MV-4-11 (cell line): ENCODE measurements at places on chromosomes 7 and 10.

DNA sequence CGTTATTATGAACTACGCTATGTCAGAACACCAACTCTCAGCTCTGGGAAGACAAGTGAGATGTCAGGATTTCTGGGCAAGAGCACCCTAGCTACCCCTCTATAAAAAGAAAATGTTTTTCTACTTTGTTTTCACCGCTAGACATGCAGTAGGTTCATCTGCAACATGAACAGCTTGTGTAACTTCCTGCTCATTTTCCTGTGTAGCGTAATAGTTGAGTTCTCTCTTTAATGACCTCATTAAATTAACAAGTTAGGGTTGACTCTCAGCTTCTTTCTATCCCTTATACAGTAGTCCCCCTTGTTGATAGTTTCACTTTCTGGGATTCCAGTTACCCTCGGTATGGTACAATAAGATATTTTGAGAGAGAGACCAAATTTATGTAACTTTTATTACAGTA lies 329.4 kb upstream of the ZNF32 start:
- no peak for DNase-seq

DNA sequence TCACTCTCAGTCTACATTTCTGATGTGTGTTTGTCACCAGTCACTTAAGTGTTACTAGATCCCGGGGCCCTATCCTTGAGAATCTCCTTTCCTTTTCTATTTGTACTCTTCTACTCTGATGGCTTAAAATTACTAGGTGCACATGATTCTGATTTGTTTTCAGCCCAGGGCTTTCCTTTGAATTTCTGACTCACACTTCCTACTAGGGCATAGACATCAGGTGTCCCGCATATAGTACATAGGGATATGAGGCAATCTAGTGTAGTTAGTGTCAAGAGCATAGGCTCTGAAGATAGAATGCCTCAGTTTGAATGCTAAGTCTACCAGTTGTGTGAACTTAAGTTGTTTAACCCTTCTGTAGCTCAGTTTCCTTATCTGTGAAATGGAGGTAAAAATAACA lies 49.4 kb upstream of the LRRN3 start:
- DNase-seq: no peak

- DNase-seq: peak; percentile 31
Measured at GRCh38 chr7:156473476-156474240, 166.9 kb upstream of the RNF32 start.

- no peak for DNase-seq
Measured at GRCh38 chr7:137167609-137168008, 175.9 kb downstream of the PTN start.

- DNase-seq: no peak
Measured at GRCh38 chr10:3294919-3295581, 122.5 kb upstream of the PITRM1 start.

- DNase-seq: no peak
Measured at GRCh38 chr7:150838965-150839650, 13.2 kb upstream of the AOC1 start.

DNA sequence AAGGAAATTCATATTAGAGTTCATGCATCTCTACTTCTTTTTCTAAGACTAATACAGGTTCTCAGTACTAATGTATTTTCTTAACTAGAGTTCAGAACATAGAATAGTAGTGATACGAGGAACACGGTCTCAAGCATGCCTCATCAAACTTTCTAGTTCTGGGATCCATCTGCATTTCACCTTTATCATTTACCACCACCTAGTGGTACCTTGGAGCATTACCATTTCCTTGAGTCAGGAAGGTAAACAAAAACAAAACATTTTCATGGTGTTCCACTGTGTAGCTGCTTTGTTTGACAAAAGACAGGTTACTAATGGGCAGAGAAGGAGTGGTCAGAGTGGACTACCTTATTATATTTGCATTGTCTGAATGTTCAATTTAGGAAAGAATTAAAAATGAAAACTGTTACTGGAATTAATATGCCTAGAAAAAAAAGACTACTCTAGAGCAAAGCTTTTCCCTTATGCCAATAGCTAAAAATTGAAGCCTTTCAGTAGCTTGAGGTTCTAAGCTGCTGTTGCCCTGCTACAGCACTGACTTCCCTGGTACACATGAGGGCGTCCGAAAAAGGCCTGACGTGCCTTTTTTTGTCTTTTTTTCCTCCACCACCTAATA lies 44.5 kb downstream of the STARD3NL start:
- peak; percentile 40 for DNase-seq

DNA sequence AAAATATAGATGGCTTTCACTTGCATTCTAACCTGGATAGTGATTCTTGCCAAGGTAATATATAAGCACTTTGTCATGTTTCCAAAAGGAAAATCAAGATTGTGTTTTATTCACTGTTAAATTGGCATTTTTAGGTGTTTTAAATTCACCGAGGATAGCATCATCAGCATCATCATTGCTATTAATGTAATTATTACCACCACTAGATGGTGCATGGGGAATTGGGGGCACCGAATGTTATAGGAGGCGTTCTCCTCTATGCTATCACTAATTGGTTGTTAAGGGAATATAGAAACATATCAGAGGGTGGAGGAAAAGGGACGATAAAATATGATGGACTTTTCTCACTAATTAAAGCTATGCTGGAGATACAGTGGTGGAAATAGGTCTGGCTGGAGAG lies 95.5 kb downstream of the CELF2 start:
- DNase-seq: no peak

DNA sequence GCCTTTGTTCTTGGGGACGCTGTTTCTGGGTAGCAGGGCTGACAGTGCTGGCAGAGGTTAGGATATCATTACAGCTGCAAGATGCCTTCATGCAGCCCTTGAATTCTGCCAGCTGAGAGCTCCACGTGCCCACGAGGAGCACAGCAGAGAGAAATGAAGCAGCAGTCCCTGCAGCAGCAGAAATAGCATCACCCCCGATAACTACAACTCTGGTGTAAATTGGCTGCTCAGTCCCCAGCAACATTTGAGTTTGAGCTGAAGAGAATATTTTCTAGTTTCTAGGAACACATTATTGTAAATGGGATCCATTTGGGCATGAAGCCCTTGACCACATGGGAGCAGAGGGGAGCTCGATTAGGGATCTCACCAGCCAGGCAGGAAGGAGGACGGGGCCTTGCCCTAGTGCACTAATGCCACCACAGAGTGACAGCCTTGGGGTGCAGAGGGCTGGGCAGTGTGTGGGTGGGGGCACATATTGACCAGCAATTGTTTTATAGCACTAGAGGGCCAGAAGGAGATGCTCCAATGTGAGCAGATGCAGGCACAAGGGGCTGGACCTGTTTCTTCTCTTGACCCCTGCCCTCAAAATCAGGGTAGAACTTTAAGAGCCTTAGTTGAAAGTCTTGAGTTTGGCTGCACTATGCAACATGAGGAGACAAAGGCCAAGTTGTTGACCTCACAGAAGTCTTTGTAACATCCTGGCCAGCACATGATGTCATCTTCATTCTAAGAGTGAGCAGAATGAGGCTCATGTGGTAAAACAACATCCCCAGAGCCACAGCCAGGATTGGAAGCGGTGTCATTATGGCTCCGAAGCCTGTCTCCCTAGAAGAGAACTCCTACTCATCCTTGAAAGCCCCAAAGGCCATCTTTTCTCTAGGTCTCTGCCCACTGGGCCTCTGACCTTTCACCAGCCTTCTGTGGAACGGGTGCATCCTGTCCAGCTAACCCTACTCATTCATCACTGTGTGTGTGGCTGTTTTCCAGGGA lies 52.6 kb downstream of the ADCY1 start:
- no peak for DNase-seq

DNA sequence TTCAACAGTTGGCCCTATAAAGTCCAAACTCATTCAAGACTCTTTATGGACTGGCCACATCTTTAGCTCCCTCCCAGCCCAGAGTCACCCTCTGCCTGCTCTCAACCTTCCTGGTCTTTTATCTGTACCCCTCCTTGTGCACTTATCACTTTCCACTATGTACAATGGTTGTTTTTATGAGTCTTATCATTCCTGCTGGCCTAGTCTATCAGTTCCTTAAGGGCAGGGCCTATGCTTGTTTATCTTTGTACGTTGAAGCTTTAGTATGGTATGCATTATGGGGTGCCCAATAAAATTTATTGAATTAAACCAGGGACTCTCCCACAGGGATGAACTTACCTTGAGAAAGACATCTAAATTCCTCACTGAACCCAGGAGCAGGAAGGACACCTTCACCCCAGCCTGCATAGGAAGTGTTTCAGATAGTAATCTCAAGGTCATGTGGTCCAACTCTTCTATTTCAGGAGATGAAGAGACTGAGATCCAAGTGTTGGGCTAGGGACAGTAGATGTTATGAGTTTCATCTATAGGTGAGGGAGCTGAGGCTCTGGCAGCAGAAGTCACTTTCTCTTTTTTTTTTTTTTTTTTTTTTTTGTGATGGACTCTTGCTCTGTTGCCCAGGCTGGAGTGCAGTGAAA lies 13.3 kb upstream of the PDCD4 start:
- DNase-seq: no peak

DNA sequence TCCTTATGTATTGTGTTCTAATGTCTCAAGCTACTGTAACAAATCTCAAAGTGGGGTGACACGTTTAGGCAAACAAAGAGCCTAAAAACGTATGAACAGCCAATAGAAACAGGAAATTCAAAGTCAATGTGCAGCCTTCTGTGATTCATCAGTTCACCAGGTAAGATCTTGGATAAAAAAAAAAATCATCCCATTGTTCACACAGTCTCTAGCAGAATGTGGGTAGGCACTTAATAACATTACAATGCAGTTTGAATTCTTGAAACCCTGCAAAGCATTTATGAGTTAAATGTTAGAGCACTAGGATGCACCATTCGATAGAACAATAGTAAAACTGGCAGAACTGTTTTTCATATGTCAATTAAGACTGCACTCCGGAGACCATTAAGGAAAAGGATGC lies 88.2 kb upstream of the HDAC9 start:
- DNase-seq: no peak
